ENCODE measurements at places on chromosomes 7 and 10. TPM values are rescaled to one million over a fixed set of nuclear protein-coding genes. Genes with fewer than 3 reads are reported as not detected.
A peak's percentile ranks its signal among the peaks of the same experiment; 100 is the strongest.

RFC2 gene
- total RNA-seq = 138 TPM

MGAM2 gene
- total RNA-seq = not detected

HOXA3 gene
- 0.41 TPM for total RNA-seq

- peak; percentile 92 for DNase-seq
These were observed 79.9 kb downstream of the ZMIZ1 start for GRCh38 chr10:79148452-79149344.

DNA sequence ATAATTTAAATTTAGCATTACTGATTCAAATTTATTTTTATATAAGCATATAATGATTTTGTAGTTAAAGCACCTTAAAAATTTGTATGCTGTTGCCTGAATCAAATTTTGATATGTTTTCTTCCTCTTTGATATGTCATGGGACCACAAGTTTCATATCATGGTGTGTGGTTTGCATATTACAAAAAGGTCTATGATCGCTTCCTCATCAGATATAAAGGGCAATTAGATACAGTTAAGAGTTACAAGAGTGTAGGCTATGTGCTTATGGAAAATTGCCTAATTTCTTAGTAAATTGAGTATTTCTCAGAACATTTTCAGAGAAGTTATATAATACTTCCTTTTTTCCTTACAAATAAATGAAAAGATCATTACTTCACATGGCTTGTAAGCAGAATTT lies 22.2 kb downstream of the MRC1 start:
- no peak for DNase-seq

DNA sequence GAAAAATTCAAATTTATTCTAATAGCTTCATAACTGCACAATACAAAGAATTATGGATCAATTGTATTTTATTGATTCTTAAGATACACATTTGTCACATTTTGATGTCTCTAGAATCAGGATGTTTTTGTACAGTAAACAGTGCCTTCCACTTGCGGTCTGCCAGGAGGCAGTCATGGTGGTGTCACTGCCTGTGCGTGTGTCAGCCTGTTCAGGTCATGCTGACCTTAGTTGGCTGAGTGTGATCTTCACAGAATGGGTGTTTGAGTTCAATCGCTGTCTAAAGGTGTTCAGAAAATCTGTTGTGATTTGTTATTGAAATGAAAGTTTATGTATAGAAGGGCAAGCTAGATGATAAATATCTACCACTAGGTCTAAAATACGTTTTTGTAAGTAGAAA lies 20.7 kb downstream of the SEC61A2 start:
- no peak for DNase-seq

DNA sequence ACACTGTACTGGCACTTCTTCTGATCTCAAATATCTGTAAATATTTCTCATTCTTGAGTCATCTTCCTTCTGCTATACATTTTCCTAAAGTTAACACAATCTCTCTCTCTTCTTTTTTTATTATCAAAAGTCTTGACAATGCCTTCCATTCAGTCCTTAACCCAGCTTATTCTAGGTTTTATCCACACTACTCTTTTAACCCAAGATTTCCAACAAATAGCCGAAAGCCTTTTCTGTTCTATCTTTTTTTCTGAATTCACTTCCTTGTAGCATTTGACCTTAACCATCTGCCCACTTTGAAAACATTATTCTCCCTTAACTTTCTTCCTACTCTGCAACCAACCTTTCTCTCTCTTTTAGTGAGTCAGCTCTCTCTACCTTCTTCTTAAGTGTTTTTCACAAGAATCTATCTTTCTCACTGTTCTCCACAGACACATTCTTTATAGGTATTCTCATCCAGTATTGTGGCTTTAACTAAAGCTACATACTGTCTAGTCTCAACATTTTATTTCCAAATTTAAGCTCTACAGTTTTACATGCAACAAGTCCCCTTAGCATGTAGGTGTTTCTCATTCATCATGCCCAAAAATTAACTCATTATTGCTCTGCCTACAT lies 915.6 kb downstream of the KCNMA1 start:
- no peak for DNase-seq

DNA sequence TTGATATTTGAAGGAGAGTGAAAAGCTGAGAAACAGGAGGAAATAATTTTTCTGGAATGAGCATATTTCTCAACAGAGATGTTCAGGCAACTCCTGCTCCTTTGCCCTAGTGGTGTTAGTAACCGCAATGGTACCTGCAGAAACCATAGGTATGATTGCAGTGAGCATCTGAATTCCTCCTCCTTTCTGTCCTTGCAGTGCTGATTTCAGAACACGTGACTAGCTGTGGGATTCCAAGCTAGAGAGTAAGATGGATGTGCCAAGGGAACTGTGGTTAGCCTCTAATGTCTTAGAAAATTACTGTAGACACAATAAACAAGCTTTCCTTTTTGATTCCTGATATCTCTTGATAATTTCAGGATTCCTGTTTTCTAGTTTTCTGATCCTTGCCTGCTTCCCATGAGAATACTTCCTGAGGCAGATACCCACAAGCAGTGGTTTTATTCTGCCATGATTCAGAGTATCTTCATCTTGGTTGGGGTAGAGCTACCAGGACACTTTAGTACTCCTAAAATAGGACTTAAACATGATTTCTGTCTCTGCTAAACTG lies 27.5 kb downstream of the LRGUK start:
- DNase-seq = no peak

VSIR gene
- 14.4 TPM for total RNA-seq

IPMK gene
- 5.4 TPM for total RNA-seq

- DNase-seq = no peak
These were observed 14.5 kb upstream of the ZNF777 start for GRCh38 chr7:149475121-149476045.

GRCh38 chr10:35225204-35225603 lies 98.6 kb downstream of the CREM start:
- DNase-seq = peak; percentile 46

DNA sequence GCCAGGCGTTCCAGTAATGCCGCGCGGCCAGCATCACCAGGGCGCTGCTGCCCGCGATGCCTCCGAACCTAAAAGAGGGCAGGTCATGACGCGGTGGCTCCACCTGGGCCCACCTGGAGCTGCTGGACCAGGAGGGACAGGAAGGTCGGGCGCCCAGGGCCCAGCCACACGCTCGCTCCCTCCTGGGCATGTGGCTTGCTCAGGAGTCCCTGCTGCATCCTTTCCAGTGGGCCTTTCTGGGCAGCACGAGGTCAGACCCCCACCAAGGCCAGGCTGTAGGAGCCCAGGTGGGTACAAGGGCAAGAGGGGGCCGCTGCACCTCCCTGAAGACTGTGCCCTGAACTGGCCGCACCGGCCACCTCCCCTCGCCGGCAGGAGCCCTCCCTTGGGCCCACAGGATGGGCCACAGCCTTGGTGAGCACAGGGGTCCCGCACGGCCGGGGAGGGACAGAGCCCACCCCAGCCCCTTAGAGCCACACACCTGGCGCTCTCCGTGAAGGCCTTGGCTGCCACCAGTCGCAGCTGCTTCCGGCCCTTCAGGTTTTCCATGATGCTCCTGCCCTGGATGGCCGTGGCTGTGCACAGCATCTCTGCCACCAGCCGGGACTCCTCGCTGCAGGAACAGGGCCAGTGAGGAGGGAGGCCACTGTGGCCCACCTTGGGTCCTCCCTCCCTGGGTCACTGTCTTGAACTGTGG lies 43.2 kb downstream of the CFAP46 start:
- no peak for DNase-seq

GRCh38 chr10:87838650-87839049 lies 20.6 kb upstream of the ATAD1 start:
- no peak for DNase-seq

GRCh38 chr10:119242186-119242585 lies 34.8 kb downstream of the GRK5 start:
- no peak for DNase-seq

ASAH2 gene
- total RNA-seq = 0.46 TPM
